ENCODE measurements at places on chromosomes 3 and 15.

- DNase-seq, result no peak
Observed at GRCh38 chr15:56254265-56254664, 10.6 kb upstream of the RFX7 start.

DNA sequence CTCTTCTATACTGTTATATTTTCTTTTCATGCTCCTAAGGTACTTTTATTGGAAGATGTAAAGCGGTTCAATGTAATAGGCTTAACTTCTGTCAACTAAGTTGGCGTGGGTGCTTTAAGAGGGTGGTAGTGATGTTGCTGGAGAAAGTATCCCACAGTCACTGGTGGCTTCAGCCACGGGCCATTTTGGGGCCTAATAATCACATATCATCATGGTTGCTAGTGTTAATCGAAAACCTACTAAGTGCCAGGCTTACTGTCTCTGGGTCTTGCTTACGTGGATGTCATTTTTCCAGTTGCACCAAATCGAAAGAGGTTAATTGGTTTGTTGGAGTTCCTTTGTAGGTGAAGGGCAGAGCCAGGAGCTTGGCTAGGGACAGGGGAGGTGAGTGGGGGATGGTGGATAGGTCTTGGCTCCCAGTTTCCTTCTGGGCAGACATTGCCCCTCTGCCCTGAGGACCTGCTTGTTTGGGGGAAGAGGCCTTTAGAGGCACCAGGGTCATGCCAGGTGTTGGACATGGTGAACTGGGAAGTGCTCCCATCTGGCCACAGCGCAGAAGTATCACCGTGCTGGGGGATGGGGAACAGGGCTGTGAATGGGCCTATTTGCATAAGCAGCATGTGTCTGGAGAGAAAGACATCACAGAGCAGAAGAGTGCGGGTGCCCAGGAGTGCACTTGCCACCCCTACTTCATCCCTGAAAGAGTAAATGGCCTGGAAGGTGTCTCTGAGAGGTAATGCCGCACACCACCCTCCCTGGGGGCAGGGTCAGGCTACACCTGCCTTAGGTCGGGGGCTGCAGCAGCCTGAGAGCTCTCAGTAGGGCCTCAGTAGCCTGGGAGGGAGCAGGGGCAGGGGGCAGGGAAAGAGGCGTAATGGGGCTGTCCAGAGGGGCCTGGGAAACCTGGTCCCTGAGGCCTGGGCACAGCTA is 62.4 kb upstream of the POLG start:
- DNase-seq, result no peak

DNA sequence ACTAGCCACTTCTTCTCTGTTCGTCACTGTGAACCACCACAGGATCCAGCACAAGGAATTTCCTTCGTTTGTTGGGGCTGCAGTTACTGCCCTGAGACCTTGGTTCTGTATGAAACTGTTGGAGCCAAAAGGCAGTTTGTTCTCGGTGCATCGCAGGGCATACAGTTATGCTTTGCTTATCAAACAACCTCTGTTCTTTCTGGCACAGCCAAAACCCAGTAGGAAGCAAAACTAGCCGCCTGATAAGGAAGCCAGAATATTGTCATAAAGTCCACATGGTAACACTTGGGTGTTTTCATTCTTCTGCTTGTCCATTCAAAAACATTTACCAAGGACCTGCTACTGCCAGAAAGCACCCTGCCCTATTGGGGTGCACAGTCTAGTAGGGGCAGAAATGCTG is 116.1 kb downstream of the RAB11A start:
- no peak for DNase-seq

DNA sequence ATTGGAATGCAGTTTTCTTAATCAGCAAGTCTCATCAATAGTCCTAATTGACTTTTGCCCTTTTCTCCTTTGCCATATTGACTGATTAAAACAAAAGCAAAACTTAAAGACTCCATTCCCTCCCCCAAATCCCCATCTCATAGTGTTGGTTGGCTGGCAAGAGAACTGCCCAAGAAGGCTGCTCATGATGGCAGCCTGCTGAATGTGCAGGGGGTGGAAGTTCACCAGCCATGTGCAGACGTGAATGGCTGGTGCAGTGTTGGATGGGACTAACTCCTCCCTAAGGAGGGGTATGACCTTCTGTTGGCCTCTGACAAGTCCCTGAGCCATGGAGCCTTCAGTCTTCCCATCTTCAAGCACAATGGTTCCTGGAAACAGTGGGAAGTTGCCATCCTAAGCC is 7.0 kb downstream of the SMAD3 start:
- DNase-seq, result no peak

DNA sequence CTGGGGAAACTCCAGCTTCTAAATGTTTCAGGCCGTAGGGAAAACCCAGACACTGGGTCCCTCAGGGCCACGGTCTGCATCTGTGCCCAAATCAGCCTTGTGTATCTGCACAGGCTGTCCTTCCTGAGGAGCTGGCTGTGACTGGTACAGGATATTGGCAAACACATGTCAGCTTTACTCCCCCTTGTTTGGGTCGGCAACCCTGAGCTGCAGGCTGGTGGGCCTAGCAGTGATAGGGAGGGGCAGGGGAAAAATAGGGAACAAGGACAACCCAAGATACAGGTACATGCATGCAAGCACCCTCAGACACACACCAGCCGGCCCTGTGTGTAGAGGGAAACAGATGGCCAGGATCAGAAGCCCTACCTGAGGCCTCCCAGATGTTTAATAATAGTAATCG is 28.7 kb upstream of the HCN4 start:
- no peak for DNase-seq

- no peak for DNase-seq
Observed at GRCh38 chr3:194955546-194955945, 269.9 kb downstream of the FAM43A start.

GRCh38 chr3:49868862-49869466 is 742 bp downstream of the CAMKV start:
- DNase-seq, result no peak

- DNase-seq, result no peak
Observed at GRCh38 chr3:148911173-148911572, 46.1 kb downstream of the CPA3 start.

GRCh38 chr3:136353461-136353860 is 103.3 kb downstream of the PCCB start:
- DNase-seq, result peak; percentile 12

GRCh38 chr3:124372775-124373174 is 357.5 kb upstream of the UMPS start:
- no peak for DNase-seq

GRCh38 chr15:48748535-48748934 is 62.3 kb downstream of the CEP152 start:
- DNase-seq, result no peak

DNA sequence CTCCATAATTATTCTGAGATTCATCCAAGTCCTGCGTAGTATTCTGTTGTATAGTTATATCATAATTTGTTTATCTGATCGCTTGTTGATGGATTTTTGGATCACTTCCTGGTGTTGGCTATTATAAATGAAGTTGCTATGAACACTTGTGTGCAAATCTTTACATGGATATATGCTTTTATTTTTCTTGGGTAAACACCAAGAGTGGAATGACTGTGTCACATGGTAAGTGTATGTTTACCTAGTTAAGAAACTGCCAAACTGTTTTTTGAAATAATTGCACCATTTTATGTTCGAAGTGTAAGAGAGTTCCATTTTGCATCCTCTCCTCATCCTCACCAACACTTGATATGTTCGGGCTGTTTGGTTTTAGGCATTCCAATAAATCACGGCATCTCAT is 360.4 kb upstream of the FRG2C start:
- DNase-seq, result no peak

DNA sequence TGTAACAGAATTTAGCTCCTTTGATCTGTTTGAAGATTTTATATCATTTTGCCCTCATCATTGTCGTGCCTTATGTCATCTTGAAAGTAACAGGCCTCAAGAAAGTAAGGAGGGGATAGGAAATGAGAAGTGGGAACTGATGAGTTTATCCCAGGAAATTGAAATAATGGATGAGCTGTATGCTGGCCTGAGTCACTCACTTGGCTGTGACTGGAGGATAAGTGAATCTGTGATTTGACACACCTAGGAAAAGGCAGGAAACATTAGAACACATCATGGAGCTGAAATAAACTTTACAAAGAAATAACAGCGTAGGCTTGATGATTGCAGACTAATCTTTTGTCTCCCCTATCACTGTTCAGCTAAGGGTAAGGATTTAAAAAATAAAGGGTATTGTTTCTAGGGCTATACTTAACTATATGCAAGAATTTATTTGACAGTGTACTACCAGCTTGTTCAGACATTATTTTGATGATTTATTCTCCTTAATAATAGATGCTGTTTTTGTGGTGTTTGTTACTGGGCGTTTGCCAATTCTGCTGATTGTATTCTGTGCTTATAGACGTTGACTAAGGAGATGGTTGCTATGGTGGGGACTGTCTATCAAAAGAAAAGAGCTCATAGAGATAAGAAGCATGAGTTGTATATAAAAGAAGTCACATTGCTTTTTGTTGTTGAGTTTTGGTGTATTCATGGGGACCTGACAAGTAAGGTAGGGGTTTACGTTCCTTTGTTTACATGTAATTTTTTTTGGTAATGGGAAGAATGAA is 105.6 kb upstream of the ROPN1 start:
- no peak for DNase-seq

DNA sequence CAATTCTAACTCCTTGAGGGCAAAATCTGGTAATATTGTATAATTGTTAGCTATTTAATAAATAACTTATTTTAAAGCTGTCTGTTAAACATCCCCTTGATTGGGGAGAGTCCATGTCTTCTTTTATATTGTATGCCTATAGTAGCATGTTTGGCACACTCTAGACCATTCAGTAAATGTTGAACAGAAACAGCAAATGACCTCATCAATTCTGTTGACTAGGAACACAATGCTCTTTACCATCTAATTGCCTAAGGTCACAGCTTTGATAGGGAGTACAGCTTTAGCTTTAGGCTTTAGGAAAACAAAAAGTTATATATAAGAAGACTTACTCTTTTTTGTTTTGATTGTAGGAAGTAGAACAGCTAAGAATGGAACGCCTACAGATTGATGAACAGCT is 27.0 kb downstream of the DNAJC19 start:
- no peak for DNase-seq

DNA sequence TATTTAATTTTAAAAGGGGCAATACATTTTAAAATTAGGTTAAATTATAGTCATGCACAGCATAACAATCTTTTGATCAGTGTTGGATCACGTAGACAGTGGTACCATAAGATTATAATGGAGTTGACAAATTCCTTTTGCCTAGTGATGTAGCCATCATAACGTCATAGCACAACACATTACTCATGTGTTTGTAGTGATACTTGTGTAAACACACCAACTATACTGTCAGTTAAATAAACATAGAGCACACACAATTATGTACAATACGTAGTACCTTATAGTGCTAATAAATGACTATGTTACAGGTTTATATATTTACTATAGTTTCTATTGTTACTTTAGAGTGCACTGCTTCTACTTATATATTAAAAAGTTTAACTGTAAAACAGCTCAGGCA is 31.2 kb downstream of the FOXB1 start:
- no peak for DNase-seq

DNA sequence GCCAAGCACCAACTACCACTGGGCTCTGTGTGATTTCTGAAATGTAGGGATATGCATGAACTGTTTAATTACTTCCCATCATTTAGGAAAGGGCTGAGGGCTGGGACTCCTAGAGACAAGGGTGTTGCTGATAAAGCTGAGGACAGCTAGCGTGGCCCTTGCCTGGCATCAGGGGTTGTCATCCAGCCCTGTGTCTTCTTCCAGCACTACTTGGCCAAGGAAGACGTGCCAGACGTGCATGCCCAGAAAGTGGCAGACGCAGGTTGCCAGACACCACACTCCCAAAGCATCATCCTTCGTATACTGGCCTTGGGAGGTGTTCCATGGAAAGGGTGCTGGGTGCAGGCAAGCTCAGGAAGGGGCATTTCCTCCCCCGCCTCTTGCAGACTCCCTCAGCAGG is 64.8 kb downstream of the LRIG1 start:
- DNase-seq, result no peak

GRCh38 chr15:20386198-20386597 is 155.4 kb downstream of the GOLGA6L6 start:
- no peak for DNase-seq

- DNase-seq, result no peak
Observed at GRCh38 chr3:106347350-106347749, 478.5 kb upstream of the CBLB start.

- DNase-seq, result no peak
Observed at GRCh38 chr15:40825661-40826422, 2.7 kb downstream of the PPP1R14D start.

- no peak for DNase-seq
Observed at GRCh38 chr3:186525369-186526255, 18.6 kb downstream of the CRYGS start.

- DNase-seq, result no peak
Observed at GRCh38 chr3:39150148-39150802, 3.1 kb downstream of the CSRNP1 start.

DNA sequence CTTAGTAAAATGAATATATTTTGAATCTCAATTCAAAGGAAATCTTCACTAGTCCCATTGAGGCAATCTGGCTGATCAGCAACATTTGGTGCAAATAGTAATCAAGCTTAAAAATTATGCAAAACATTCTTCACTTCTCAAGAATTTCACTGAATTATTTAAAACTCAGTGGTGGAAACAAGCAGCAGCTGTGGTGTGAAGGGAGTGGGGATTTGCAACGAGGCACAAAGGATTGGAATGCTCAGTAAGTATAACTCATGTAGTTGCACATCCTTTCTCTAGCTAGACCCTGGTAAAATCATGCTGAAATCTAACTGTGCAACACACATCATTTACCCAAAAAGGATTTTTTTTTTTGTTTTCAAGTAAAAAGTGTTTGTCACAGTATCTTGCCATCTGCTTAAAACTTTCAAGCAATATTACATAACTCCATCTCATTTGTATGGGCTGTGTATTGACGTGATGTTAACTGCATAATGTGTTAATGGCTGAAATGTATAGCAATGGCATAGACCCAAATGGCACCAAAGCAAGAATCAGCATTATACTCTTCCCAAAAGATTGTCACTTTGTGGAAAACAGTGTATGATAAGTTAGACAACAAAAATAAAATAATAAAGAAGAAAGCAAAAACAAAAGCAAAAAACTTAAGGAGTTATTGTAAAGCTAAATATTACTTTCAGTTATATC is 816.6 kb downstream of the EPHA3 start:
- DNase-seq, result no peak

- no peak for DNase-seq
Observed at GRCh38 chr15:63310646-63311045, 33.2 kb downstream of the APH1B start.

GRCh38 chr3:195467641-195468390 is 25.0 kb upstream of the ACAP2 start:
- no peak for DNase-seq

- DNase-seq, result no peak
Observed at GRCh38 chr15:35208353-35208752, 123.3 kb upstream of the NANOGP8 start.

DNA sequence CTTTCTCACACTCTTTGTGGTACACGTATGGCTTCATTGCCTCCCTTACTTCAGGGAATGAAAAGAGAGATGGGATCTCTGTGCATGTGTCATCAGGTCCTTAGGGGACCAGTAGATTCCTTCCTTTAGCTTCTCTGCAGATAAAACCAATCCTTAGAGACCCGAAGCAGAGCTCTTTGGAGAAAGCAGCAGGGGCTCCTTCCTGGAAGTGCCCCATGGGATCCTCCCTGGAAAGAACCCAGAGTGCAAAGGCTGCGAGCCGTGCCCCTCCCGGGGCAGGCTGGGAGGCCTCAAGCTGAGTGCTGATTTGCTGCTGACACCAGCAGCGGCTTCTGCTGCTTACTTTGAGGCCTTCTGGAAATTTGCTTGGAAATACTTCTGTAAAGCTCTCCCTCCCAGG is 328.6 kb upstream of the RGMA start:
- DNase-seq, result no peak

All from GM18507 (cell line).